ENCODE measurements at places on chromosomes 6 and 20.

GRCh38 chr6:14791526-14791925 is 454.3 kb upstream of the JARID2 start:
- peaks cover 5% of the 10 kb centered on the region for H3K4me1 ChIP-seq
- no peak overlapping the region for H3K4me3 ChIP-seq
- H3K27ac ChIP-seq: no peak overlapping the region
- DNase-seq: no peak

DNA sequence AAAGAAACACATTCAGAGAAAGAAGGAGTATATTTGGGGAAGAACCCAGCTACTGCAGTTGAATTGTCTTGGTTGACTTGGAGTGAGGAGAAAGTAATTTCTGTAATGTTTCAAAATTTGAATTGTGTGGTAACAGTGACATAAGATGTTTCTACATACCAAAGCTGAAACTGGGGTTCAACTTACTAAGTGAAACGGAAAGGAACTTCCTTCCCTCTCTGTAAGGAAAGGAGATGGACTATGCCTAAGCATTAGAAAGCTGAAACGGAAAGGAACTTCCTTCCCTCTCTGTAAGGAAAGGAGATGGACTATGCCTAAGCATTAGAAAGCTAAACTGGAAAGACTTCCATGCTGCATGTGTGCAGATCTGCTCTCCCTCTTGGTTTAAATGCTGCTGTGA is 46.0 kb downstream of the HUS1B start:
- H3K4me1 ChIP-seq: peaks cover 8% of the 10 kb centered on the region
- H3K36me3 ChIP-seq: peaks cover 1% of the 10 kb centered on the region
- H3K27me3 ChIP-seq: no peaks in the 10 kb centered on the region
- H3K4me3 ChIP-seq: no peak overlapping the region
- peak; percentile 4 for DNase-seq

DNA sequence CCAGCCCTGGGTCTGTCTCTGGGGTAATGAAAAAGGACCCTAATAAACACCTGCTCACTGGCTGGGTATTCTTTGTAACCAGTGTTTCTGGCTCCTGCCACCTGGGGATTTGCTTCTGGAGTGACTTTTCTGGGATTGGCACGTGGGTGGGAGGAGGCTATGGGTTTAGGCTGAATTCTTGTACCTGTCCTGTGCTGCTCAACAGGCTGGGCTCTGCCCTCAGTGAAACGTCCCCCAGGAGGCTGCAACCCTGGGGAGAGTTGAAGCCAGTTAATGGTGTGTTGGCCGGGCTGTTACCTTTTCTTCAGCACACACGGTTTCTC is 6.8 kb downstream of the NPBWR2 start:
- H3K4me1 ChIP-seq: peaks cover 11% of the 10 kb centered on the region
- no peaks in the 10 kb centered on the region for H3K27me3 ChIP-seq

- H3K27me3 ChIP-seq: no peaks in the 10 kb centered on the region
- H3K4me3 ChIP-seq: no peak overlapping the region
- H3K36me3 ChIP-seq: no peaks in the 10 kb centered on the region
- DNase-seq: no peak
- H3K4me1 ChIP-seq: no peaks in the 10 kb centered on the region
These were observed 171.0 kb downstream of the QRSL1 start for GRCh38 chr6:106800379-106800778.

GRCh38 chr6:113461153-113461932 is 395.8 kb upstream of the MARCKS start:
- H3K27me3 ChIP-seq: no peaks in the 10 kb centered on the region
- H3K4me1 ChIP-seq: no peaks in the 10 kb centered on the region
- no peak overlapping the region for H3K4me3 ChIP-seq
- no peaks in the 10 kb centered on the region for H3K36me3 ChIP-seq
- H3K27ac ChIP-seq: no peak overlapping the region
- DNase-seq: no peak

DNA sequence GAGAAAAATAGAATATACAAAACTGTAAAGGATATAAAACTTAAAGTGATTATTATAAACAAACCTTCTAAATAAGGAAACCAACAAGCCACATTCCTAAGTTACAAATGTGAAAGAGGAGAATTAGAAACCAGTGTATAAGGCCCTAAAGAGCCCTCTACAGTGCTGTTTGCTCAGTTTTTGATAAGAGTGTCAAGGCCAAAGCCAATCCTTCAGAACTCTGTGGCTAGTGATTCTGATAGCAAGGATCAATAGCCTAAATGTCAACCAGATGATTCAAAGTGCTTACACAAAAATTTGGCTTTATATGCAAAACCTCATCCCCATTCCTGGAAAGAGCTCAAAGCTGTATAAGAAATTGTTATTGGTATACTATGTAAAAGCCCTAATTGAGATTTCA is 104.6 kb upstream of the HTR1E start:
- no peak for DNase-seq
- H3K27me3 ChIP-seq: no peaks in the 10 kb centered on the region
- no peak overlapping the region for H3K27ac ChIP-seq
- H3K4me1 ChIP-seq: no peaks in the 10 kb centered on the region
- no peaks in the 10 kb centered on the region for H3K36me3 ChIP-seq

DNA sequence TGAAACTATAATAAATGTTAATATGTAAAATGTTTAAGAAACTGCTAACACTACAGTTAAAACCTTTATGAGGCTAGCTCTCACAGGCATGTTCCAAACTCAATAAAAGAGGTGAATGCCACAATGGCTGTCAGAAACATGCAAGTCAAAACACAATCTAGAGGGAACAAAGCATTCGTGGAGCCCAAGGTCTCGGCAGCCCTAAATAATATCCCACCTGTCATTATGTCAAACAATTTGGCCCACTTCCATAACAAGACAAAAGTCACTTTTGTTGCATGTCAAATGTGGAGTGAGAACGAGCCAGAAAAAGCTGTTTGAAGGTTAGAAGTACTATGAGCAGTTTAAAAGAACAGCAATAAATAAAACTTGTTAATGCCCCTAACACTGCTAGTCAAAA is 181.9 kb downstream of the GMDS start:
- H3K4me3 ChIP-seq: no peak overlapping the region
- no peaks in the 10 kb centered on the region for H3K36me3 ChIP-seq
- DNase-seq: no peak
- H3K27me3 ChIP-seq: no peaks in the 10 kb centered on the region
